B cell (primary cell): ENCODE measurements at places on chromosomes 7 and 10.

DNA sequence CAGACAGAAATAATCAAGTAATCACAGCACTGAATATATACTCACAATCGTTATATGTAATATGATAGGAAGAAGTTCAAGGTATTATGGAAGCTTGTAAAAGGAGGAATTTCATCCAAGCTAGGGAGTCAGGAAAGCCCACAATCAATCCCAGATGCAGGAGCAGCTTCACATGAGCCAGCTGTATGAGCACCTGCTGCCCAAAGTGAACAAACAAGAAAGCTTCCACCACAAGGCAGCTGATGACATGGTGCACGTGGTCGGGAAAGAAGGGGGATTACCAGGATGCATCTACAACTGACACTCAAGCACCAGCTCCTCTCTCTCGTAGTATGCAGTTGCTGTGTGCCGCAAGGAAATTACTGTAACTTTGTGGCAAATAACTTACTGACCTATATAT lies 225.2 kb downstream of the XPNPEP1 start:
- H3K36me3 ChIP-seq: no peaks in the 10 kb centered on the region
- no peak for DNase-seq
- no peaks in the 10 kb centered on the region for H3K4me1 ChIP-seq
- no peaks in the 10 kb centered on the region for H3K27me3 ChIP-seq
- H3K4me3 ChIP-seq: no peak overlapping the region
- no peak overlapping the region for H3K27ac ChIP-seq

DNA sequence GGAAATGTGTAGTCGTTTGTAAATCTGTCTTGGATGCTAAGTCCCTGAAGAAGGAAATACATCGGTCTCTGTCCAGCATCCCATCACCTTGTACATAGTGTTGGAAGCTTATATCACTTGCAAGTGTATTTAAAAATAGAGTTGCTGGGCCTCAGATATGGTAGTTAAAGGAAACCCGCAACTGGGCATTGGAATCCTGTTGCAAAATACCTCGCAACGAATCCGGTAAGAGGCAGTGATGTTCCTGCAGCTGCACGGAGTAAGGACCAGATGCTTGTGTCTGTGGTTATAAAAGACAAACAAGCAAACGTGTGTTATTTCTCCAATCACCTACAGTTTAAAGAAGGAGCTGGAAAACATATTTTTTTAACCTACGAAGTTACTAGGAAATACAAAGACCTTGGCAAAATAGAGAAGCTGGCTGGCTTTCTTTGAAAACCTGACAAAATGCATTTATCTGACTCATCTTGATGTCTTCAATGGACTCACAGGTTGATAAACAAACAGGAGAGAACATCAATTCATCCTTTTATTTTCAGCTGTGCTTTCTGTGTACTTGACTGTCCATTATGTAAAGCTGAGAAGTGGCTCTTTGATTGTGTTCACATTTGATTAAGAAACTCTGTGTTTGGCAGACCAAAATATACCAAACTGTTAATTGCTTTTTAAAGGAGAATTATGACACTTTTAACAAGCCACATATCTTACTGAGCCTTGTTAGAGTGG lies 326.4 kb downstream of the SFMBT2 start:
- no peaks in the 10 kb centered on the region for H3K27me3 ChIP-seq
- DNase-seq: no peak

DNA sequence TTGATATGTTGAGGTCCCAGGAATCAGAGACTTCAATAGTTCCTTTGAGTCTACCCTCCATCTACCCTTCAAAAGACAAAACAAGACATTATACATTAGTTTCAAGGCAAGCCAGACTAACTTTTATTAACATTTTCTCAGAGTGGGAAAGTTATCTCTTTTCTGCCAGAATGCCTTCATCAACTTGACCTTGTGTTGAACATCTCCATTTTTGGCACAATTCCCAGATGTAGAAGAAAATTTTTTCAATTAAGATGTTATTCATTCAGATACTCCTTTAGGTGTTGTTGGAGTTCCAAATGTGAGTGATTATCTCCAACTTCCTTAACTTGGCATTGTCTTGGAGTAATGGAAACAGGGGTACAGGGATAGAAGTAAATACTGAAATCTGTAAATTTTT lies 59.1 kb downstream of the NRF1 start:
- DNase-seq: no peak
- no peaks in the 10 kb centered on the region for H3K27me3 ChIP-seq
- no peak overlapping the region for H3K4me3 ChIP-seq
- H3K4me1 ChIP-seq: no peaks in the 10 kb centered on the region
- no peak overlapping the region for H3K27ac ChIP-seq

DNA sequence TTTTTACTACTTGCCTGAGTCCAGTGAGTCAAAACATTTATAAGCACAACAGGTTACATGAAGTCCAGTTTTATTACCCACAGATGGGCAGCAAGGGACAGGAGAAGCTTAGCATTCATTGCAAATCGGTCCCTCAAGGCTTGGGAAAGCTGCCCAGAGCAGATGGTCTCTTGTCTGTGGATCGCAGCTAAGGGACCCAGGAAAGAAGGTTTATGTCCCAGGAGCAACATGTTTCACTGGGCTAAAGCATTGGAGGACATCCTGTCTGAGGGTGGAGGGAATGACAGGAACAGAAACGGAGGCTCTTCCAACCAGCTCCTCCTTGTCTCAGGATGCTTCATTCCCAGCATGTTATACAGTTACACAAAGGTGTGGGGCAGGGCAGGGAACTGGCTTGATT lies 39.3 kb downstream of the TRIM24 start:
- H3K27ac ChIP-seq: no peak overlapping the region
- no peaks in the 10 kb centered on the region for H3K4me1 ChIP-seq
- no peak for DNase-seq
- H3K36me3 ChIP-seq: peaks cover 5% of the 10 kb centered on the region
- H3K4me3 ChIP-seq: no peak overlapping the region

- H3K27me3 ChIP-seq: no peaks in the 10 kb centered on the region
- DNase-seq: no peak
Measured at GRCh38 chr7:66162622-66163021, 42.5 kb upstream of the TPST1 start.

GRCh38 chr10:111439034-111439842 lies 362.4 kb downstream of the ADRA2A start:
- H3K27ac ChIP-seq: no peak overlapping the region
- H3K27me3 ChIP-seq: no peaks in the 10 kb centered on the region
- DNase-seq: no peak
- H3K4me3 ChIP-seq: no peak overlapping the region

DNA sequence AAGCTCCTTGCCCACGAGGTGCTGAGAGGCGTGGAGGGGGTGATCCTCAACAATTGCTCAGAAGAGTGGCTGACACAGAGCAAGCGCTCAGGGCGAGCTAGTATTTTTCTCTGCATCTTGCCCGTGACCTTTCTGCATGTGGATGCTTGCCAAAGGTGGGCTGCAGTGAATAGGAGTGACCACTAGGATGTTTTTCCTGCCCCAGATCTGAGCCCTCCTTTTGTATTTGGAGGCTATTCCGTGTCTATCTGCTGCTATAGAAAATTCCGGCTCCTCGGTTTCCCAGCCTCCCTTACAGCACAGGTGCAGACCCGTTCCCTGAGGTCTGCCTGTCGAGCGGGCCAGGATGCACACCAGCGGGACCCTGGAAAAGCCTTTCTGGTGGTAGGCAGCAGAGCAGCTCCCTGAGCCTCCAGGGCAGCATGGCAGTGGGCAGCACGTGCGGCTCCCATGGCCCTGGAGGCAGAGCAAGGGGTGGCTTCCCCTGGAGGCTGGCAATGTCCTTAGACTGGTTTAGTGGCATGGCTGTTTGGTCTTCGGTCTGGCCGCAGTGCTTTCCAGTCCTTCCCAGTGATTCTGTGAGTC lies 145.1 kb upstream of the PCBD1 start:
- H3K4me1 ChIP-seq: no peaks in the 10 kb centered on the region
- H3K27me3 ChIP-seq: no peaks in the 10 kb centered on the region
- no peak overlapping the region for H3K27ac ChIP-seq
- DNase-seq: no peak
- no peaks in the 10 kb centered on the region for H3K36me3 ChIP-seq
- no peak overlapping the region for H3K4me3 ChIP-seq

GRCh38 chr7:124856299-124856888 lies 73.2 kb downstream of the POT1 start:
- H3K4me3 ChIP-seq: no peak overlapping the region
- no peaks in the 10 kb centered on the region for H3K27me3 ChIP-seq
- H3K4me1 ChIP-seq: no peaks in the 10 kb centered on the region
- peak; percentile 23 for DNase-seq
